Left kidney (tissue), 8 donors: ENCODE measurements at places on chromosomes 5 and 9. TPM values are rescaled to one million over a fixed set of nuclear protein-coding genes. Genes with fewer than 3 reads are reported as not detected.

Gene GTF3C5
- 69.7 TPM for polyA plus RNA-seq

Gene FOXI1
- polyA plus RNA-seq: 4.8 TPM

Gene EIF4E1B
- not detected for polyA plus RNA-seq

Gene ERBIN
- 124 TPM for polyA plus RNA-seq
